ENCODE measurements at places on chromosomes 2 and 18.

GRCh38 chr18:48649231-48649630 is 110.4 kb downstream of the CTIF start:
- no peak for DNase-seq

DNA sequence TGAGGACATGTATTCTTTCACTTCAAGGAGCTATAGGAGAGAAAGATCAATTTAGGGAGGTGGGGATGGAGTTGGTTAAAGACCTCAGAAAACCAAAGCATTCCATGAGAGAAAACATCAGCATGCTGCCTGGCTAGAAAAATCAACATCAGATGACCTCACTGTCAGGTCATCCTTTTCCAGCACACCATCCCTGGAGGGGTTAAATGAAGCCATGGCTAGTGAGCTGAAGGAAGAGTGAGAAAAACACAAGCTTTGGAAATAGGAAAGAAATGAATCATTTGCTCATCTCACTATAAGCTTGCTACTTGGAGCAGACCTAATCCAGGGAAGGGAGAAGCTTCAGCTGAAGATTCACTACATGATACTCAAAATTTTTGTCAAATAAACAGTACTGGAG is 109.5 kb upstream of the ITGB6 start:
- no peak for DNase-seq

GRCh38 chr2:63818271-63818670 is 23.4 kb upstream of the UGP2 start:
- no peak for DNase-seq

DNA sequence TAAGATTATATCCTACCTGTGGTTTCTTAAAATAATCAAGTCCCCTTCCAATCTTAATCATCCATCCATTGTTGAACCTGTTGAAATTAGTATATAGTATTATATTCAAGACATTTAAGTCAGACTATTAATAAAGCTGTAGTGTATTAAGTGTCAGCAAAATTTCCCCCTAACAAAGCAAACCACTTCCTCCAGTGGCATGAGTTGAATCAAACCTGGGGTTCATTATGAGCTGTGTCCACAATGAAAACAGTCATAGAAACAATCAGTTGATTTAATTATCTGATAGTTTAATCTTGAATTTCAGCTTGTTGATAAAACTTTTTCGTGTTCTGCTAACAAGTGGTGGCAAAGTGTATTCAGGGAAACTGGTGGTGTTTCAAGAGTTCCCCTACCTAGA is 11.3 kb downstream of the MITD1 start:
- no peak for DNase-seq

DNA sequence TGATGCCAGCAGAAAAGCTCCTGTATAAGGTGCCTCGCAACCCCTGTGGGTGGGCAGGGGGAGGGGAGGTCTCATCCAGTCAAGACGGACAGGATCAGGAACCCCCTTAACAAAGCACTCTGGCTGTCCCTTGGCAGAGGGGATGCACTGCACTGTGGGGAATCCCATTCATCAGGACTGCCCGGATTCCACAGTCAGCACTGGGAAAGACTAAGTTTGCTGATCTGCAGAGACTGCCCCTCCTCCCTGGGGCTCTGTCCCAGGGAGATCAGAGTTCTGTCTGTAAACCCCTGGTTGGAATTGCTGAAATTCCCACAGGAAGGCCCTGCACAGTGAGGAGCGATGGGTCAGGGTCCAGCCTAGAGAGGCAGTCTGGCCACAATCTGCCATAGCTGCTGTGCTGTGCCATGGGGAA is 149.5 kb upstream of the RBBP8 start:
- no peak for DNase-seq

DNA sequence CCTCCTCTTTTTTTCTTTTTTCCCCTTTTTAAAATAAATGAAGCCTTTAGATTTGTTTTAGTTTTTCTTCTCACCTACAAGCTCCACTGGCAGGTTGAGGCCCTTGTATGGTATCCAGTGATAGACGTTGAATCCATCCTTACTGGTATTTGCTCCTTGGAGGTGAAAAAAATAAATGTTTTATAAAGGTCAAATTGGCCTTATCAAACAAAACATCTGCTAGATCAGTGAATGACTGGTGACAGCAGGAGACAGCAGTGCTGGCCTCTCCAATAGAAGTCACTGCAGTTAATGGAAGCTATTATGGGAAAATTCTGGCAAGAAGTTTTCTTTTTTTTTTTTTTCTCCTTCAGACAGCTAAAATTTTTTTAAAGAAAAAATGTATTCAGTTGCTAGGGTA is 12.6 kb upstream of the SP9 start:
- no peak for DNase-seq

DNA sequence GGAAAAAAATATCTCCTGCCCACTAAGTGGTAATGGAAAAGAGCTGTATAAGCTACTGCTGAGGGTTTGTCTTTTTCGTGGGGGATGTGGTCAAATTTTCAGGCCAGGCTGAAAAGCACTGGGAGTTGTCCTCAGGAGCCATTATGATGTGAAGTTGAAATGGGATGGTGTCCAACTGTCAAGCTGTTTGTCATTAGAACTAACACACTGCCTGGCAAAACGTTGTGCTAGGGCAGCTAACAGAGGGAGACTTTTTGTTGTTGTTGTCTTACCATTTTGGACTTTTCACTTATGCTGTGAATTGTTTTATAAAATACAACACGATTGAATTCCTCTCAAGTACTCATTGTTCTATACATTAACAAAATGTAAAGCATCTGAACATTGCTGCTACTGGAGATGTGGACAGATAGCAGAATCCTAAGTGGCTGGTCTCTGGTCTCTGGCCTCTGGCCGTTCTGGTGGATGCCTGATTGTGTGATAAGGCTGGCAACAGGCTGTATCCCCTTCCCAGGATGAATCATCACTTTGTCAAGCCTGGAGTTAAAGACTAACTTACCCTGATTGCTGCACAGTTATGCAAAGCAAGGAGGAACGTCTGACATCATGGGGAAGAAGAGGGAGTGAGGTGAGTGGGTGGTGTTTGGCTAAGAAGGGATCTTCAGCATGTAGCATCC is 2.3 kb downstream of the MYO1B start:
- DNase-seq, result peak; percentile 69

- DNase-seq, result no peak
These were observed 1.4 kb downstream of the MBP start for GRCh38 chr18:77131100-77131651.

DNA sequence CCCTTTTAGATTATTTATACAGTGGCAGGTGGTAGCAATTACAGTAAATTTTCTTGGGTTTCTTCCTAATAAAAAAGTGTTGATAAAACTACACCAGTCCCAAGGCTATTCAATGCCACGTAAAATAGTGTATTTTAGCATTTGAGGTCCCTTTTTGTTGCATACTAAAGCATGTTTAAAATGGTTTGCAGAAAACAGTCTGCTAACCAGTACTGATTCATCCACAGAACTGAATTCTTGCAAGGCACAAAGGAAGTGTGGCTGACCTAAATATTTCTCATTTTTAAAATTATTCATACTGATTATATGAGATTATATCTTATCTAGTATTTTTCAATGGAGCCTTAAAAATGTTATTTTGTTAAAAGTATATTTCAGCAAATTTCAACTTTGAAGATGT is 98.1 kb downstream of the SMAD2 start:
- DNase-seq, result no peak

DNA sequence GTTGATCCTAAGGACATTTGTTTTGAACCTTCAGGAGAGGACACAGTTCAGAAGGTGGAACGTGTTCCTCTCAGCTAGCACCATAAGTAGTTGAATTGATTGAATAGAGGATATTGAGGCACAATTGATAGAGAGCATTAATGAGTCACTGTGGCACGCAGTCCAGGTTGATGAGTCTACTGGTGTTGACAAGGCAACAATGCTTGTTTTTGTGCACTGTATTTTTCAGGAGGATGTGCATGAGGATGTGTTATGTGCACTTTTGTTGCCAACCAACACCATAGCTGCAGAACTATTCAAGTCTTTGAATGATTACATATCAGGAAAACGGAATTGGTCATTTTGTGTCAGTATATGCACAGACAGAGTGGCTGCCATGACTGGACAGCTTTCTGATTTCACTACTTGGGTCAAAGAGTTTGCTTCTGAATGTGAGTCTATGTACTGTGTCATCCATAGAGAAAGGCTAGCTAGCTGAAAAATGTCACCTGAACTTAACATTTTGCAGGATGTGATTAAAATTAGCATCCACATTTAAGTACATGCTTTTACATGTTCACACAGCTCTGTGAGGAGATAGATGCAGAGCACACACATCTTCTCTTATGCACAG is 140.1 kb upstream of the B3GNT2 start:
- DNase-seq, result no peak

- DNase-seq, result no peak
These were observed 12.8 kb downstream of the SLC30A3 start for GRCh38 chr2:27249891-27250651.

DNA sequence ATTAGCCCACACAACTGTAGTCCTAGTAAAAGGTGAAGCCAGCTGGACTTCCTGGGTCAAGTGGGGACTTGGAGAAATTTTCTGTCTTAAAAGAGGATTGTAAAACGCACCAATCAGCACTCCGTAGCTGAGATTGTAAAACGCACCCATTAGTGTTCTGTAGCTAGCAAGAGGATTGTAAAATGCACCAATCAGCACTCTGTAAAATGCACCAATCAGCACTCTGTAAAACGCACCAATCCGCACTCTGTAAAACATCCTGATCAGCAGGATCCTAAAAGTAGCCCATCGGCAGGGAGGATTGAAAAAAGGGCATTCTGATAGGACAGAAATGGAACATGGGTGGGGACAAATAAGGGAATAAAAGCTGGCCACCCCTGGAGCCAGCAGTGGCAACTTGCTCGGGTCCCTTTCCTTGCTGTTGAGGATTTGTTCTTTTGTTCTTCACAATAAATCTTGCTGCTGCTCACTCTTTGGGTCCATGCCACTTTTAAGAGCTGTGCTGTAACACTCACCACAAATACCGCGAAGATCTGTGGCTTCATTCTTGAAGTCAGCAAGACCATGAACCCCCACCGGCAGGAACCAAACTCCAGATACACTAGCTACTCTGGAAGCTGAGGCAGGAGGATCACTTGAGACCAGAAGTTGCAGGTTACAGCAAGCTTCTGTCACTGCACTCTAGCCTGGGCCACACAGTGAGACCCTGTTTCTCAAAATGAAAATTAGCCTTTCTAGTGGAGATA is 102.6 kb downstream of the HS6ST1 start:
- DNase-seq, result no peak

- DNase-seq, result no peak
These were observed 1.0 kb upstream of the TCF4 start for GRCh38 chr18:55588870-55589595.

DNA sequence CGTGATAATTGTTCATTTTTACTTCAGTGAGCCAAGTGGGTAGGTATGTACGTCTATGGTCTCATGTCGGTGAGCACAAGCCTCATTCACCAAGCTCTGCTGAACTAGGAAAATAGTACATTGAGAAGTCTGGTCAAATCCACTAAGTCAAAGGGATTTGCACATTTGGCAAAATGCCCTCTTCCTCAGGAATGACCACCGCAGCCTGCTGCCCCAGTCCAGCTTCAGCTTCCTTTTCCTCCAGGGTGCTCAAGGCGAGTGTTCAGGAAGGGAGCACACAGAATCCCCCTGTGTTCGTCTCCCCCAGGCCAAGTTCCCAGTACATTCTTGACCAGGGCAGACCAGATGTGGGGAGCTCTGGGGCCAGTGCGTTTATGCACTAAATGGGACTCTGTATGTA is 23.0 kb downstream of the TCF7L1 start:
- peak; percentile 94 for DNase-seq

DNA sequence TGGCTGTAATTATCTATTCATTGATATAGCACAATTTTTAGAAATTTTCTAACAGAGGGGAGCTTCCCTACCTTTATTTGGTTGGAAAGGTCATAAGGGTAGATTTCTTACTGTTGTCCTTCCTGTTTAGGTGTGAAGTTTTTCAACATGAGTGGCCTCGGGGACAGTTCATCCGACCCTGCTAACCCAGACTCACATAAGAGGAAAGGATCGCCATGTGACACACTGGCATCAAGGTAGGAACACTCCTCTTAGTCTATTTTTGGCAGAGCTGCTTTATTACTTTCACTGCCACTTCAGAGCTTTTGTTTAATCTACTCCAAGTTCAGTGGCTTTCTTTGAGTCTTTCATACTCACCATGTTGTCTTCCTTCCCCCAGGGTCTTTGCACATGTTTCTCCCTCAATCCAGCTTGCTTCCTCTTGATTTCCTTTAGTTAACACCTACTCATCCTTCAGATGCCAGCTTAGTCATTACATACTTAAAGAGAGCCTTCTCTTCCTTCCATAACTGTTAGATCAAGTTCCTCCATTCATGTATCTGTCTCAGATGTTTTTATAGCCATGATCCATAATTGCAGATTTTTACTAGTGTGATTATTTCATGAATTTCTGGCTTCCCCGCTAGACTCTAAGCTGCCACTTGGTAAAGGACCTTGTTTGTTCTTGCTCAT is 134.5 kb downstream of the PTRHD1 start:
- no peak for DNase-seq

- DNase-seq, result no peak
These were observed 54.8 kb downstream of the CRACDL start for GRCh38 chr2:98881153-98881650.

GRCh38 chr2:48356701-48357325 is 173.1 kb upstream of the STON1 start:
- no peak for DNase-seq

GRCh38 chr2:170313347-170313991 is 135.5 kb downstream of the MYO3B start:
- no peak for DNase-seq

DNA sequence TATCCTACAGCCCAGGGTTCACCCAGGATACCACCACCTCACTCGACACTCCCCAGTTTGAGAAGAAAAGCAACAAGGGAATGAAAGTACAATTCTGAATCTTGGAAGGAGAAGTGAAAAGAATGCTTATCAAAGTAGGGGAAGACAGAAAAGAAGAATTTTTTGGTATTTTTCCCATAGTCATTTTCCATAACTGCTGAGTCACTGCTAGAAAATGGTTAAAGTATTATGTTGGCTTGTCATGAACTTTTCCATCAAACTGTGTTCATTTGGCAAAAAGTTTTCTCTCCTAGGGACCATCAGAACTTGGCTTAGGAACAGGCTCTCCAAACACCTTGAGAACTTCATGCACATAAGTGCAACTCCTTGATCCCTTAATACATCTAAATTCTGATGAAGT is 192.0 kb downstream of the BCL11A start:
- DNase-seq, result no peak

- DNase-seq, result no peak
These were observed 7.7 kb downstream of the MGAT5 start for GRCh38 chr2:134261398-134262131.

DNA sequence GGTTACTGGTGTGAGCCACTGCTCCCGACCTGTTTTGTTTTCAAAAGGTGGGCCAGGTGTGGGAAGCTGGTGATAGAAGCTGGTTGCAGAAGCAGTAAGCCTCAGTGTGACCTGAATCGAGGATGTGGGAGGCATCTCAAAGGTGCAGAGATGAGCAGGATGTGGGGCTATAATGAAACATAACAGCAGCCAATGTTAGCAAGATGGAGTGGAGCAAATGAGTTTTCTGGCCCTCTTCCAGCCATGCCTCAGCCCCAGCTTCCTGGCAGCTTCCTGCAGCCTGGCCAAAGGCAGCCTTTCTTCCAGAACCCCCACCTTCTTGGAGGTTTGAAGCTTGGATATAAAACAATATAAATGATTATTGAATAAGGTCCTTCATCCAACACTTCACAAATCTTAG is 184.8 kb downstream of the NCK2 start:
- DNase-seq, result no peak

- DNase-seq, result no peak
These were observed 39.5 kb upstream of the GMCL1 start for GRCh38 chr2:69789772-69790600.
